ENCODE measurements at places on chromosomes 2 and 18.

DNA sequence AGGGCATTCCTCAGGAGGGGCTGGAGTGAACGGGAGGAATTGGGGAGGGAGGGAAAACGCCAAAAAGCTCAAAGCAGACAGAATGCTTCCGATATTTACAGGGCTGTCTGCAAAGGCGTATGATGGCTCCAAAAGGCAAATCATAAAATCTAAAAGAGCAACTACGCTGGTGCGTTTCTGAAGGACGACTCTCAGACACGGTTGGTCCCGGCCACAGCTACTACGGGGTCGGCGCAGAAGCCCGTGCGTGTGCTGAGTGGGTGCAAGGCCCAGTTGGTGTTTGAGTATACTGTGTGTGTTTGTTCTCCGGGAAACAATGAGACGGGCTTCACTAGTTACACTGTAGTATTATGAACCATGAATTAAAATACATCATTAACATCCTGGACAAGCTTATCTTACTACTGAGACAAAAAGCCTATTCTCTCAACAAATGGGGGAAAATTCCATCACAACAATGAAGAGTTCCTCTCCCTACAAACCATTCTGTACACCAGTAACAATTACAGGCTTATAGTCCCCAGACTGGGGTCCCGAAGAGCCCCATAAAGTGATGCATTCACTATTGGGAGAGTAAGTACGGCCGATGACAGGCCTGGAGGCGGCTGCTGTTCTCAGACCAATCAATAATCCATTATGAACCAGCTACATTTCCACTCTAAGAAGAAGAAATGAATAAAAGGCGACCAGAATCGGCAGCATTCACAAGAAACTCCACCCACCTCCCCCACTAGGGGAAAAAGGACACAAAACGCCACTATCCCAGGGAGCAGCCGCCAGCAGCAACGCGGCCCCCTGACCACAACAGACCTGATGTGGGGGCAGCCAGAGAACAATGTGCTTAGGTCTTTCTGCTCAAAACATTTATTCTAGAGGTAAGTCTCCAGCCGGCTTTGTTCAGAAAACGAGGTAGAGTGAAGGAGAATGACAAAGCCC is 43.4 kb downstream of the ZNF516 start:
- no peak for DNase-seq

DNA sequence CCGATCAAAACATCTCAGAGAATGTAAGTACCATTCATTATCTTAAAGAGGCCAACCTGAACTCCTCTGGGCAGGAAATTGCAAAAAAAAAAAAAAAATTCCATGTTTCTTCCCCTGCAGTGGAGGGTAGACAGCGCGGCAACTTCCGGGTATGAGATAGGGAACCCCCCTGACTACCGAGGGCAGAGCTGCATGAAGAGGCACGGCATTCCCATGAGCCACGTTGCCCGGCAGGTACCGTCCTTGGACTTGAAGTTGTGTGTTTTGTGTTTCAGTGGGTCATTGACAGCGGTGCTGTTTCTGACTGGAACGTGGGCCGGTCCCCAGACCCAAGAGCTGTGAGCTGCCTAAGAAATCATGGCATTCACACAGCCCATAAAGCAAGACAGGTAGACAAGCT is 7.2 kb downstream of the ACP1 start:
- no peak for DNase-seq

- DNase-seq, result peak; percentile 52
These were observed 56.9 kb downstream of the COL4A4 start for GRCh38 chr2:227106845-227107759.

- no peak for DNase-seq
These were observed at the start of gene APOB for GRCh38 chr2:21043744-21044532. TSS of gene APOB (minus strand) at chr2:21044073. CDS start at chr2:21043945, 128 bp downstream.

DNA sequence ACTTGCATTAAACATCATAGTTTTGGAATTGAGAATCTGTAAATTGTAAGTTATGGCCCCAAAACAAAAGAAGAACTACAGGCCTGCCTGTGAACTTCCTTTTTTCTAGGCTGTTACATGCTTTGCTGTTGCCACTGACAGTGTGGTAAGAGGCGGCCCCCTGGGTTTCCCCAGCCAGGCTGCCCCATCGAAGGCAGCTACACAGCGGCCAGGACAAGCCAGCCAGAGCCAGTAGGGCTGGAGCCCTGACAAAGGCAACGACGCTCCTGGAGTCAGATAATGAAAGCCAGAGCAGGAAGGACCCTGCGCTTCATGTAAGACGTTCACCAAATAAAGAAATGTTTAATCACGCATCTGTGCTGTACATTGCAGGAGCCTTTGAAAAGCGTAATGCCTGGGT is 55.0 kb downstream of the ANKRD44 start:
- no peak for DNase-seq

DNA sequence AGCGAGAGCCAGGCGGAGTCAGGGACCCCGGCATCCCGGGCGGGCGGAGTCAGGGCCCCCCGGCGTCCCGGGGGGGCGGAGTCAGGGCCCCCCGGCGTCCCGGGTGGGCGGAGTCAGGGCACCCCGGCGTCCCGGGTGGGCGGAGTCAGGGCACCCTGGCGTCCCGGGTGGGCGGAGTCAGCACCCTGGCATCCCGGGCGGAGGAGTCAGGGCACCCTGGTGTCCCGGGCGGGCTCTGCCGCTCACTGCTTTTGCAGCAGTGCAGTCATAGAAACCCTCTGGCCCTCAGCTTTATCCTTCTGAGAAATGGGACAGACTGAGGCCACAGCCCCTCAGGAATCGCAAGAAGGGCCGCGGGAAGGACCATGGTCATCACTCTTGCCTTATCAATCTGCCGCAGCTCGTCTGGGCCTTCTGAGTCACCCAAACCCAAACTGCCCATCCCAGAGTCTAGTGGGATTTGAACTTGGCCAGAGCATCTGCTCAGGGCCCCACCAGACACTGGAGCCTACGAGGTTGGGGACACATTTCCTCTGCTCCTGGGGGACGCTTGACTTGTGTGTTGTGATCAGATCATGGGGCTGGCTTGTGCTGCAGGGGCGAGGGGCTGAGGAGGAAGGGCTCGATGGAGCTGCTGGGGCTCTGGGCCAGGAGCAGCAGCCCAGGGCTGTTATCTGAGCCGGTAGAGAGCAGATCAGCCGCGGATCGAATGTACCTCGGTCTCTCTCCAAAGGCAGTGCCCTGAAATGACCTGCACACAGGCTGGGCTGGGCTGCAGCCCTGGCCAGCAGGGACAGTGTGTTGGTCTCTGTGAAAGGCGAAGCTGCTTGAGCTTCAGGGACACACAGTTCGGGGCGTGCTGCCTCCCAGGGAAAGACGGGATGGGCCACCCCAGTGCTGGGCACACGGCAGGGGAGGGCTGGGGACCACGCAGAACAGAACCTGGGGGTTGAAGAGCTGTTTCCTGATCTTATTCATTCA is 290.1 kb upstream of the HDAC4 start:
- no peak for DNase-seq

- peak; percentile 79 for DNase-seq
These were observed 24.7 kb upstream of the AGAP1 start for GRCh38 chr2:235468978-235469655.

- no peak for DNase-seq
These were observed 350.4 kb upstream of the ZC3H15 start for GRCh38 chr2:186135686-186136085.

DNA sequence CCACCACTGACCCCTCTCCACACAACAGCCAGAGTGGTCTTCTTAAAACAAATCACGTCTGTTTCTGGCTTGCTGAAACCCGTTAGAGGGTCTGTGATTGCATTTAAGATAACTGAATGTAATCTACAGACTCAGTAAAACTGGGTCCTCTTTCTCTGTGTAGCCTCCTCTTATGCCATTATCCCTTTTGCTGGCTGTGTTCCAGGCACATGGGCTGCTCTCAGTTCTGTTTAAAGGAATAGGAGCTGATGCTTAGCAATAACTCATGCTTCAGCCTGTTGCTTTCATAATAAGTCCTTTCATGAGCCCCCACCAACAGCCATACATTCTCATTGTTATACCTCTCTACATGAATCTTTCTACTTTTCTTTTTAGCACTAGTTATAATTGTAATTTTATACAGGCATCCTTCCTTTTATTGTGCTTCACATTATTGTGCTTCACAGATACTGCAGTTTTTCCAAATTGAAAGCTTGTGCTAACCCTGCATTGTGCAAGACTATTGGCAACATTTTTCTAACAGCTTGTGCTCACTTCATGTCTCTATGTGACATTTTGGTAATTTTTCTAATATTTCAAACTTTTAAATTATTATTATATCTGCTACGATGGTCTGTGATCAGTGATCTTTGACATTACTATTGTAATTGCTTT is 782.6 kb downstream of the MBD2 start:
- DNase-seq, result no peak

DNA sequence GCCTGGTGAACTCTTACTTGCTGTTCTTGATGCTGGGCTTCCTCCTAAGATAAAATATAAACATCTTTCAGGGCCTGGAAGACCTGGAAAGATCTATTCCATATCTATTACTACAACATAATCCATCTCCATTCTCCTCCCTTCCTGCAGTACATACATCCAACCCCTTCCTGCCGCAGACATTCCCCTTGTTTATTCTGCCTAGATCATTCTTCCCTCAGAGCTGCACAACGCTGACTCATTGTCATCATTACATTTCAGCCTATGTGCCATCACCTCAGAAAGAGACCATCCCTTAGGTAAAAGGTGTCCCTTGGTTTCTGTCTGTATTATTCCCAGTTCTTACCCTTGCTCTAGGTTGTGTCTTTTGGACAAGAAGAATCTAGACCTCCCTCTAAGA is 2.5 kb upstream of the CDH7 start:
- no peak for DNase-seq

DNA sequence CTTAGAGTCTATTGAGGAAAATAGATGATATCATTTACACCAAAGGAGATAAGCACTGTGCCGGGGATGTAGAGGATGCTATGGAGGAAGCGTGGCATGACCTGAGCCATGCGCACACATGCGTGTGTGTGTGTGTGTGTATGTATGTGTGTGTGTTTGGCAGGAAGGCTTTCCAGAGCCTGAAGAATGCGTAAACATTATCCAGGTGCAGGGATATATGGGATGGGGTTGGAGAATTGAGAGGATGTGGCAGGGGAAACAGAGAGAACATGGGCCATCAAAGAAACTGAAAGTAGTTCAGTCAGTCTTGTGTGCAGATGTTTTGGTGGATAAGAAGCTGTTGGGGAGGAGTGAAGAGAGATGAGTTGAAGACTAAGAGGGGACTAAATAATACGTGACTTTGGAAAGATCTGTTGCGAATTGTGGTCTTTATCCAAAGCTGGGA is 9.3 kb upstream of the STAT1 start:
- no peak for DNase-seq

DNA sequence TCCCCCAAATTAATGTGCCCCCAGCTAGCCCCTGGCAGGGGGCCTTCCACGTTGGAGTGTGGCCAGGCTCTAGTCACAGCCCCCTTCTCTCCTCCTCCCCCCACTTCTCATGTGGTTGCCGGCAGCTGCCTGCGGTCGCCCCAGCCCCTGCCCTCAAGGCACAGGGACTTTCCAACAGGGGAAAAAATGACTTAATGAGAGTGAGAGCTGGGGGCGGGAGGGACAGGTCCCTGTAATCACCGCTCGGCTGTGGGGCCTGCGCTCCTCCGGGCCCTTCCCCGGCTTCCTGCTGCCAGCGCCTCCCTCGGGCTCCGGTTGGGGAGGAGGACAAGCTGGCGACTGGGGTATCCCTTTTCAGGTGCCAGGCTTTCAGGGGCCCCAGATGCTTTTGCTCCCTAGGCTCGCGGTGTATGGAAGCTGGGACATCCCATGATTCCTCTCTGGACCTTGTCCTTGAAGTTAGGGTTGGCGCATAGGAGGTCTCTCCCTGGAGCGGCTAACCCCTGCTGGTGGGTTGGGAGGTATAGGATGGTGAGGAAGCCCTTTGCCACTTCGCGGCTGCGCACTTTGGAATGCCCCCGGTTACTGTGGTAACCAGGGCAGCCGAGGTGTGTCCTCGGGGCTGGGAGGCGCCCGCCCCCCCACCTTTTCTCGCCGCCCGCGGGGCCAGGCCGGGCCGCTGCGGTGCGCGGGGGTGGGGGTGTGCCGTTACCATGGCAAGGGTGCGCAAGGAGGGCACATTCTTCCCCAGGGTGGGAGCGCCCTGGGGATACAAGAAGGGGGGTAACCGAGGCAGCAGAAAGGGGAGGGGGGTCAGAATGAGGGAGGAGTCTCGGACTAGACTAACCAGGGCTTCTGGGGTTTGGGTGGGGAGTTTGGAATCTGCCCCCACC is 16.1 kb downstream of the WNT10A start:
- peak; percentile 92 for DNase-seq

Measured in urothelium cell line (cell line).